ENCODE measurements at places on chromosomes 2 and 18.

- DNase-seq = no peak
Observed at GRCh38 chr2:11644293-11644692, 25.7 kb downstream of the NTSR2 start.

DNA sequence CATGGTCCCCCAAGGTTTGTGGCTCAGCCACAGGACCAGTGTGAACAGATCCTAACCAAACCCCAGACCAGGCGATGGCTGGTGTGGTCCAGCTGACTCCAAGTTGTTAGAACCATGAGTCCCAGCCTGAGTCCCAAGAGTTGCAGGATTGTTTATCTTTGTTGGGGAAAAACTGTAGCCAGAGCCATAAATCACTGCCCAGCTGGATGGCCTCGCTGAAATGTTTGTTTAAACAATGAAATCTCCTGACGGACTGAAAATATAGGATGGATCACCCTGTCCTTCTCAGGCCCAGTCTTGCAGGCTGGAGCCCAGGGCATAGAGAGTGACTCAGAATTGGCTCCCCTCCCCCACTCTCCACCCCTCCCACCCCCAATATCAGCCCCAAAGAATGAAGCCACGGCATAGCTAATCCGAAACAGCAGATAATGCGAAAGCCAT, 36.4 kb downstream of the PKDCC start:
- no peak for DNase-seq

DNA sequence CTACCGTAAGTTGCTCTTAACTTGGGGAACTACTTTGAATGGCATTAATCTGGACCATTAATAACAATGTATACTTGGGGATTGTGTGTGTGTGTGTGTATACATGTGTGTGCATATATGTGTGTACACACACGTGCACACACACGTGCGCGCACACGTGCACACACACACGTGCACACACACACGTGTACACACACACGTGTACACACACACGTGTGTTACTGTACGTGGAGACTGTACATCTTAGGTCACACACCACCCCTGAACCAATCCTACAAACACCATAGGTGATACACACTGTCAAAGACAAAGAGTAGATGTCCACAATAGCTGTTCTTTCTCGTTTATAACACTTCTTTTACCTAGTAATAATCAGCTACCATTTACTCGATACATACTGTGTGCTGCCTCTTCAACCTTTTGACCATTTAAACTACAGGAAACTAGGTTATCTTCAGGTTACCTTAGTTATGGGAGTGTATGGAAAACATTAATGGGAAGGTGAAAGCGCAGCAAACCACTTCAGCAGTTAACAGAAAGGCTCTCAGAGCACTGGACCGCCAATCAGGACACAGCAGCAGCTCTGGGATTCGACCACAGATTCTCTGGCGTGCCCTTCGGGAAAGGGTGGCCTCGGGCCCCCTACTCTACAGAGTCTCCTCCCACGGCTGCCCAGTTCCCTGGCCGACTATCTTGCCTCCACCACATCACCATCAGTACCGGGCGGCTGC, 894 bp upstream of the GCC2 start:
- DNase-seq = no peak

DNA sequence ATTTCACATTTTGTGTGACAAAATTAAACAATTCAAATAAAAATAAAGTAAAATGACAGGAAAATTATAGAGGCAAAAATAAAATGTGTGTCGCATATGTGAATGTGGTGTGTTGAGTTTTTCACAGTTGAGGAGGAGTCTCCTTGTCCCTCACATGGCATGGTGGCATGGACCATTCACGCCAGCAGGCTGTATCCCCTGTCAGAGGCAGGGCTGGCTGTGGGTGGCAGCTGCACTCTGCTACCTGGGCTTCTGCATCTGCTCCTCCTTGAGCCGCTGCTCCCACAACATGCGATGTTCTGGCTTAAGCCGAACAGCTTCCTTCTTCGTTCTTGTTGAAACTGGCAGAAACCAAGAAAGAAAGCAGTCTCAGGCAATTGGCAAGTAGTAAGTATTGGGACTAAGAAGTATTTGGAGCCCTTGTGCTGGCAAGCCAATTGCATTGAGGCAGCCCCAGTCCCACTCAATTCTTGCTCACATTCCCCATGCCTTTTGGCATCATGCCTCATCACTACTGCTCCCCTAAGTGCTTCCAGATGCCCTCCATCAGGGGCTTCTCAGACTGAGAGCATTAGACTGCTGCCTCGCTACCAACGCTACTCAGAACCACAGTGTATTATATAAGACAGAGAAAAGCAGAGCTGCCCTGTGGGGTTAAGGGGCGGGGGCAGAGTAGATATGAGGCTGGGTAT, 177.9 kb upstream of the NABP1 start:
- no peak for DNase-seq

- DNase-seq = no peak
Observed at GRCh38 chr18:34651586-34652369, 58.3 kb upstream of the DTNA start.

DNA sequence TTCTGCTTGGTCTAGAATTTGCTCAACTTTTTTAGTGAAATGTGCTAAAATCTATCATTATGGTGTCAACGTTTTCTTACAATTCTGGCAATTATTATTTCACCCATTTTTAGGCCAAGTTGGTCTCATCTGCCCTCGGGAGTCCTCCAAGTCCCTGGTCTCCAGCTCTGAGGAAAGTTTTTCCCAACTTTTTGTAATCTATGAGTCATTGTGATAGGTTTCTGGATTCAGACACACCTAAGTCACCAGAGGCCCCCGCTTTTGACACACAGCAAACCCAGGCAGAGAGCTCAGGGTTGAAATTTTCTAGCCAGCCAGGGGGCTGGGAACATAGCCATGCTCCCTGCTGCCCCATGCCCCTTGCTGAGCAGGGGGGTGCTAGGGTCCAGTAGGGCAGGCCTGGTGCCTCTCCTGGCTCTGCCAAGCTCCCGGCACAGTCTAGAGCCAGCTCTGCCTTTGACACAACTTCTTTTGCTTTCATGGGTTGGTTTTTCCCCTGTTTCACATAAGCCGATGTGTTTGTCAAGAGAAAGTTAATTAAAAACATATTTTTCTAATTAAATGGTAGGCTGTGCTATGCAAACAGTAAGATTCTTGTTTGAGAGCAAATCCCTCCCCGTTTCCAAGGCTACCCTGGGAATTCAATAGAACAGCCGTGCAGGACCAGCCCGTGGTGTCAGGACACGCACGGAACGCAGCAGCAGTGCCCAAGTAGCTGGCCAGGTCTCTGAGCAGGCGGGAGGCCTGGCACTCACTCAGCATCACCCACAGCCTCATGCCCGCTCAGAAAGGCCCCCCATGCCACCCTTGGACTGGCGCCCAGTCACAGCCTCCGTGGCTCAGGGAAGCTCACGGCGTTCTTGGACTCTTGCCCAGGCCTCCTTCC, 25.5 kb upstream of the SNED1 start:
- peak; percentile 40 for DNase-seq

- no peak for DNase-seq
Observed at GRCh38 chr2:117170897-117171296, 643.6 kb upstream of the DDX18 start.

GRCh38 chr2:196697825-196698224, 58.3 kb downstream of the CCDC150 start:
- no peak for DNase-seq

- no peak for DNase-seq
Observed at GRCh38 chr2:8249141-8249540, 432.7 kb upstream of the ID2 start.

GRCh38 chr18:22470248-22471235, 52.8 kb upstream of the CTAGE1 start:
- no peak for DNase-seq

Data from chondrocyte (in vitro differentiated cells).